Activated CD8-positive, alpha-beta T cell treated with anti-CD3 and anti-CD28 coated beads, Interleukin-2, amount 10 ng/mL, durations not matched to agents 7 days and 5 days (primary cell): ENCODE measurements at places on chromosomes 5 and 9. TPM values are rescaled to one million over a fixed set of nuclear protein-coding genes. Genes with fewer than 3 reads are reported as not detected.

The LHFPL2 gene
- not detected for total RNA-seq

The SPATA6L gene
- 0.76 TPM for total RNA-seq

The PMPCA gene
- 57.5 TPM for total RNA-seq

The GLIPR2 gene
- total RNA-seq, result 73.0 TPM

The BSPRY gene
- total RNA-seq, result 4.0 TPM

The EIF4E1B gene
- total RNA-seq, result not detected

The ITGA1 gene
- 19.2 TPM for total RNA-seq

The CORO2A gene
- 9.2 TPM for total RNA-seq

The LPAR1 gene
- total RNA-seq, result not detected

The RNF183 gene
- not detected for total RNA-seq

The PITX1 gene
- not detected for total RNA-seq

- DNase-seq, result no peak
- H3K27ac ChIP-seq, result no peak overlapping the region
- H3K4me1 ChIP-seq, result peaks cover 5% of the 10 kb centered on the region
- no peak overlapping the region for H3K4me3 ChIP-seq
Measured at GRCh38 chr5:81426359-81427030, 32.6 kb upstream of the ACOT12 start.

DNA sequence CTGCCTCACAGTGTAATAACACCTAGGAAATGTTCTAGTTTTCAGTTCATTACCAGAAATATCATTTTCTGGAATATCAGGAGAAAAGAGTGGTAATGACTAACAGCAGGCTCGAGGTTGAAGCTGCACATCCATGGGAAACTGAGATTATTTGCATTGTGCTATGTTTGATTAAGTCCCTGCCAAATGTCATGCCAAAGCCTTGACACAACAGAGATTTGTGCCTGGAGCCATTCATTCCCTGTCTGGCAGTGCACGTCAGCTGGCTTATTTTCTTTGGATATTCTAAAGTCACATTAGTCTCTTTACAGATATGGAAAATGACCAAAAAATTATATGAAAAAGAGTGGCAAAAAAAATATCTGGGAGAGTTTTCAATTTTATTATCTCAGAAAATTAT lies 848.0 kb downstream of the PTPRD start:
- no peak overlapping the region for H3K4me3 ChIP-seq
- DNase-seq, result no peak
- H3K4me1 ChIP-seq, result no peaks in the 10 kb centered on the region
- no peak overlapping the region for H3K27ac ChIP-seq
- no peaks in the 10 kb centered on the region for H3K27me3 ChIP-seq
- no peaks in the 10 kb centered on the region for H3K36me3 ChIP-seq

DNA sequence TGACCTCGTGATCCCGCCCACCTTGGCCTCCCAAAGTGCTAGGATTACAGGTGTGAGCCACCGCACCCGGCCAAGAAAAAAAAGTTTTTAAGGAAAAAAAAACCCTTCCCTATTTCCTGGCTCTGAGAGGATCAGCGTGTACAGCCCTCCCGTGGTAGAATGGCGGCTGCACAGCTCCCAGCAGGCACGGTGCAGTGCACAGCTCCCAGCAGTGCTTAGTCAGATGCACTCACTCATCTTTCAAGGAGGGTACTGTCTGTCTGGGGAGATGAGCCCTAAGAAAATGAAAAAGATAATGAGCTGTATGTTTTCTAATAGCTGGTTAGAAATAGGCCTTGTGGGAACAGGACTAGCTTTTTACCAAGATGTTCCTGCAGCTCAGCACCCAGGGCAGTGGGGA lies 36.7 kb upstream of the SLC2A8 start:
- H3K36me3 ChIP-seq, result no peaks in the 10 kb centered on the region
- no peak overlapping the region for H3K27ac ChIP-seq
- no peak overlapping the region for H3K4me3 ChIP-seq
- H3K27me3 ChIP-seq, result peaks cover 21% of the 10 kb centered on the region
- no peak for DNase-seq

- peak overlapping the region; percentile 50 for H3K4me3 ChIP-seq
- peaks cover 44% of the 10 kb centered on the region for H3K4me1 ChIP-seq
- peak overlapping the region; percentile 90 for H3K27ac ChIP-seq
- H3K36me3 ChIP-seq, result peaks cover 34% of the 10 kb centered on the region
- H3K27me3 ChIP-seq, result peaks cover 8% of the 10 kb centered on the region
Measured at GRCh38 chr5:143605403-143606005, 202.0 kb upstream of the NR3C1 start.

GRCh38 chr5:77449981-77450380 lies 42.1 kb downstream of the WDR41 start:
- H3K27ac ChIP-seq, result no peak overlapping the region
- no peaks in the 10 kb centered on the region for H3K4me1 ChIP-seq
- H3K4me3 ChIP-seq, result no peak overlapping the region
- DNase-seq, result no peak
- peaks cover 40% of the 10 kb centered on the region for H3K36me3 ChIP-seq

DNA sequence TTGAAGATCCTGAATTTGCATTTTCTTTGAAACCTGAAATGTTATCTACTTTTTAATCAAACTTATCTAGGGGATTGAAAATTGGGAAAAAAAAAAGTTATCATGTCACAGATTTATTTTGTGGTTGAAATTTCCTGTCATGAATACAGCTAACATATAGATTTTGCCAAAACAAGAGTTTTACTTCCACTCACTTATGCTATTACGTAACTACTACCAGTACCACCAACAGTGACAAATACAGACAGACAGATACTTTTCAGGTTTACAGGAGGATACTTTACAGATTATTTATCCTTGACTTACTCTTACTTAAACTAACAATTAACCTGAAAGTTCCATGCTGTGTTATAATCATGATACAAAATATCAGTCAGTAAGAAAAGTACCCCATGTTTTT lies 6.8 kb upstream of the MRPS30 start:
- no peaks in the 10 kb centered on the region for H3K36me3 ChIP-seq
- peaks cover 14% of the 10 kb centered on the region for H3K4me1 ChIP-seq
- DNase-seq, result no peak
- peaks cover 2% of the 10 kb centered on the region for H3K27me3 ChIP-seq
- H3K4me3 ChIP-seq, result no peak overlapping the region

DNA sequence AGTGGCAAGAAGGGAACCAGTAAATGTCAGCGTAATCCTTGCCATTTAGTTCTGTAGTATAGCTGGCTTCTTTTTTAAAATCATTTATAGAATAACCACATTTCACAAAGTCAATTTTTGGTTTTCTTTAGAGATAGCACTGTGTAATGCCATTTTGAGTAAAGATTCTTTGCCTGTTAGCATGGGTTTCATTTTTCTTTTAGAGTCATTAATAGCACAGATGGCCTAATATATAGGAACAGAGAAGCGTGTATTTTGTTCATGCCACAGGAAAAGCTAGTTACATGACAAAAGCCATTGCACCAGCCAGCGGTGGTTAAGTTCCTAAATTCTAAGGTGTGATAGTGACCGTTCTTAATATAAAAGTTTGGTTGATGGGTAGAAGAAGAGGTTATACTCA lies 1363.9 kb downstream of the MAT2B start:
- H3K4me3 ChIP-seq, result no peak overlapping the region
- no peak overlapping the region for H3K27ac ChIP-seq
- DNase-seq, result no peak
- H3K4me1 ChIP-seq, result no peaks in the 10 kb centered on the region
- no peaks in the 10 kb centered on the region for H3K27me3 ChIP-seq

DNA sequence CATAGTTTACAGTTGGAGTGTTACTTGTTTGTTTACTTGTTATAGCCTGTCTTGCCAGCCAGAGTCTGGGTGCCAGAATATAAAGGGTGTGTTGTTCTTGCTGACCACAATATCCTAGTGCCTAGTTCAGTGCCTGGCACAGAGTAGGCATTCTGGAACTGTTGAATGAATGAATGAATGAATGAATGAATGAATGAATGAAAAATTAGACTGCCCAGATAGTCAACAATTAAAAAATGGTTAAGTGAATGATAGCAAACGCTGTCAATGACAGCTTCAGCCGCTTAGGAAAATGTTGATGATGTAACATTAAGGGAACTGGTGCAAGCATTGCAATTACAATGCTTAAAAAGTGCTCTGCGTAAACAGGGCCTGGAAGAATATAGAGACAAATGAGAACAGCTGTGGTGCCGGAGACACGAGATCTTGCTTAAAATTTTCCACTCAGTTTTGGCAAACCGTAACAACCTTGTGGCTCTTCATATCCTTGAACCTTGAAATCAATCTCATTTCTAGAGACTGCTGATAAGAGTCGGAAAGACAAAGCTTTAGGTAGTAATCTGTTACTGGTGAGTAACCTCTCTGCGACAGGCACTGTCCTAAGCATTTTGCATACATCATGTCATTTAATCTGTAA lies 4.7 kb upstream of the TTLL11 start:
- no peak overlapping the region for H3K27ac ChIP-seq
- H3K4me1 ChIP-seq, result peaks cover 16% of the 10 kb centered on the region
- no peaks in the 10 kb centered on the region for H3K36me3 ChIP-seq

GRCh38 chr9:99235926-99236634 lies 14.0 kb downstream of the SEC61B start:
- peak overlapping the region; percentile 6 for H3K27ac ChIP-seq

- H3K4me1 ChIP-seq, result no peaks in the 10 kb centered on the region
- H3K27me3 ChIP-seq, result peaks cover 17% of the 10 kb centered on the region
- no peak overlapping the region for H3K4me3 ChIP-seq
Measured at GRCh38 chr5:54834121-54834842, 151.1 kb downstream of the ESM1 start.

GRCh38 chr5:39337252-39337915 lies 26.9 kb downstream of the C9 start:
- H3K4me3 ChIP-seq, result no peak overlapping the region
- H3K27me3 ChIP-seq, result no peaks in the 10 kb centered on the region
- no peak overlapping the region for H3K27ac ChIP-seq
- H3K4me1 ChIP-seq, result no peaks in the 10 kb centered on the region

DNA sequence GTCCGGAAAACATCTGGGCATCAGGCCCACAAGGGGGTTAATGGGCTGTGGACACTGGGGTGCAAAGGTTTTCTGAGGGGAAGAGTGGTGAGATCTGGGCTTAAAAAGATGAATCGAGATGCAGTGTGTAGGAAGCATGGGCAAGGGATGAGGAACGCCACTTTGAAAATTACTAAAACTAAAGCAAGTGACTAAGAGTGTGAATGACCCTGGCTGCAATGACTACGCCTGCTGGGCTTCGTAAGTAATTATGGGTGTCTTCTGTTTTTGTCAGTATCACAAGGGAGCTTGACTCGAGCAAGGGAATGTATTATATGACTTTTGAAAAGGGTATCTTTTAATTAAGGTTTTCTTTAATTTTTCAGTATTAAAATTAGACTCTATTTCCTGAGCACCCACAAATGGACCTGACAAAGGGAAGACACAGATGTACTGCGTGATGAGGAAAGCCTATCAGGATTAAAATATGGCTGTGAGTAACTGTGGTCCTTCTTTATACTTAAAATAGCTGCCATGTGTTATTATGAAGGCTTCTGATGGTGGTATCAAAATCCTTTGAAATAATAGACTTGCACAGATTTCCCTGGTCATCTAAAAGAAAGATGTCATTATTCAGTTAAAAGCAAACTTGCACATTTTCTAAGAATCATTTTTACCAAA lies 4.2 kb downstream of the CTXN3 start:
- no peak overlapping the region for H3K27ac ChIP-seq
- DNase-seq, result no peak
- no peaks in the 10 kb centered on the region for H3K36me3 ChIP-seq
- no peaks in the 10 kb centered on the region for H3K4me1 ChIP-seq

DNA sequence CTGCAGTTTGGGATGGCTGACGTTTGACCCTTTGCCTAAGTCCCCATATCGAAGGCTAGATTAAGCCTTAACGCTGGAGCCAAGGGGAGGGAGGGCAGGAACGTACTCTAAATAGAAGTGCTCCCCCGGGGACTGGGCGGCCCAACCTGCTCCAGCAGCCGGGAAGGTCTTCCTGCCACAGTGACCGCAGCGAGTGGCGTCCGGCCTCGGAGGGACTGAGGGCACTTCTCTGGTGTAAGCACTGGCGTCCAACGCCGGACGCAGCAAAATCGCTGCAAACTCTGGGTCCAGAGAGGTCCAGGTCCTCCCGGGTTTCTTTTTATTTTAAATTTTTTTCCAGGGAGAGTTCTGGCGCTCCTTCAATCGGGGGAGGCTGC lies 505 bp upstream of the ACER2 start:
- H3K4me3 ChIP-seq, result peak overlapping the region; percentile 93
- peaks cover 21% of the 10 kb centered on the region for H3K4me1 ChIP-seq
- no peak overlapping the region for H3K27ac ChIP-seq
- peak; percentile 31 for DNase-seq
- peaks cover 2% of the 10 kb centered on the region for H3K36me3 ChIP-seq

GRCh38 chr9:83108208-83108607 lies 45.3 kb upstream of the RASEF start:
- no peaks in the 10 kb centered on the region for H3K4me1 ChIP-seq
- no peak overlapping the region for H3K27ac ChIP-seq
- H3K4me3 ChIP-seq, result no peak overlapping the region
- H3K27me3 ChIP-seq, result no peaks in the 10 kb centered on the region

- H3K36me3 ChIP-seq, result peaks cover 27% of the 10 kb centered on the region
- H3K27ac ChIP-seq, result no peak overlapping the region
- H3K4me3 ChIP-seq, result no peak overlapping the region
- no peaks in the 10 kb centered on the region for H3K27me3 ChIP-seq
Measured at GRCh38 chr9:5624655-5625054, 4.3 kb upstream of the RIC1 start.

- H3K27ac ChIP-seq, result no peak overlapping the region
- no peak for DNase-seq
- H3K4me3 ChIP-seq, result no peak overlapping the region
- H3K36me3 ChIP-seq, result peaks cover 6% of the 10 kb centered on the region
- H3K27me3 ChIP-seq, result no peaks in the 10 kb centered on the region
Measured at GRCh38 chr5:91142819-91143218, 240.3 kb downstream of the ARRDC3 start.

DNA sequence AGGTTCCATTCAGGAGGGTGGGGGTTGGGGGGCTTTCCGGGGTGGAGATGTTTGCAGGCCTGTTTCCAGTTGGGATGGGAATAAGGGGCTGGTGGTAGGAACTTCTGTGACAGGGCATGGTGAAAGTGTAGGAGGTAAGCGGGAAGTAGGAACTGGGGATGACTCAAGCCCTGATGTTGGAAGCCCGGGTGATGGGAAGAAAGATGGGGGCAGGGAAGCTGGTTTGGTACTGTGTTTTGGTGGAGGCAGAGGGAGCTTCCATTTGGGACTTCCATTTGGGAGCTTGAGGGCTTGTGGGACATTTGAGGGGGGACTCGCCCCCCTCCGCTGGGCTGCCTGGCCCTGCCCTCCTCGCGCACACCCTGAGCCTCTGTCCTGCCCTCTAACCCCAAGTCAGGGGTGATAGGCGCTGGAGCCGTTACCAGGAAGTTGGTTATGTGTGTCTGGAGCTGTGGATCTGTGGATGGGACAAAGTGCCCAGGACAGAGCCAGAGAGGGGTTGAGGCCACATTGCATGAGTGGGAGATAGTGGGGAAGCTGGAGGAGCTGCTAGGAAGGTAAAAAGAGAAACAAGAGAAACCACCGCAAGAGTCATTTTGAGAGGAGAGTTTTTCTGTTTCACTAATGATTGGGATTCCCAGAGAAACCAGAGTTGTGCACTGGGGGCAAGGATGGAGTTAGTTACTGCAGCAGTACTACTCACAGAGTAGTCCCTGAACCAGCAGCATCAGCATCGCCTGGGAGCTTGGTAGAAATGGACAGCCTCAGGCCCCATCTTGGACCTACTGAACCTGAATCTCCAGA lies 6.6 kb downstream of the RGS14 start:
- H3K36me3 ChIP-seq, result peaks cover 56% of the 10 kb centered on the region
- H3K4me1 ChIP-seq, result peaks cover 75% of the 10 kb centered on the region
- DNase-seq, result no peak
- H3K27me3 ChIP-seq, result no peaks in the 10 kb centered on the region
- peak overlapping the region; percentile 54 for H3K27ac ChIP-seq
- H3K4me3 ChIP-seq, result no peak overlapping the region

GRCh38 chr5:5658226-5658625 lies 235.7 kb downstream of the ICE1 start:
- no peak overlapping the region for H3K27ac ChIP-seq
- no peaks in the 10 kb centered on the region for H3K4me1 ChIP-seq
- no peaks in the 10 kb centered on the region for H3K36me3 ChIP-seq
- peaks cover 8% of the 10 kb centered on the region for H3K27me3 ChIP-seq
- DNase-seq, result no peak
- H3K4me3 ChIP-seq, result no peak overlapping the region
